SJSA1 (cell line): ENCODE measurements at places on chromosomes 12 and 14.

- DNase-seq: no peak
Observed at GRCh38 chr14:47191700-47192099, 483.7 kb downstream of the MDGA2 start.

DNA sequence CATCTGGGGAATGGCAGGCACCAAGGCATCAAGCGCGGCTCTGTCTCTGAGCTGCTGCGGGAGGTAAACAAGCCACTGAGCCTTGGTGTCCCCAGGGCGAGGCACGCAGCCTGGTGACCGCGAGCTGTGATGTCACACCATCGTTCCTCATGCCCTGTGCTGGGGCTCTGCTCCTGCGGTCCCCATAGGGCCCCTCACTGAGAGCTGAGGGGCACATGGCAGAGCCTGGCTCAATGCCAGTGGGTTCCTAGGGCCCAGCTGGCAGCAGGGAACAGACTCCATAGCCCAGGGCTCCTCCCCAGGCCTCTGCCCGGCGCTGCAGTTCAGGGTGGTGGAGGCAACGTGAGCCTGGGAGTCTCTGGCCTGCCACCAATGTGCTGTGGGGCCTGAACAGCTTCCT, 22.6 kb downstream of the CHGA start:
- DNase-seq: no peak

DNA sequence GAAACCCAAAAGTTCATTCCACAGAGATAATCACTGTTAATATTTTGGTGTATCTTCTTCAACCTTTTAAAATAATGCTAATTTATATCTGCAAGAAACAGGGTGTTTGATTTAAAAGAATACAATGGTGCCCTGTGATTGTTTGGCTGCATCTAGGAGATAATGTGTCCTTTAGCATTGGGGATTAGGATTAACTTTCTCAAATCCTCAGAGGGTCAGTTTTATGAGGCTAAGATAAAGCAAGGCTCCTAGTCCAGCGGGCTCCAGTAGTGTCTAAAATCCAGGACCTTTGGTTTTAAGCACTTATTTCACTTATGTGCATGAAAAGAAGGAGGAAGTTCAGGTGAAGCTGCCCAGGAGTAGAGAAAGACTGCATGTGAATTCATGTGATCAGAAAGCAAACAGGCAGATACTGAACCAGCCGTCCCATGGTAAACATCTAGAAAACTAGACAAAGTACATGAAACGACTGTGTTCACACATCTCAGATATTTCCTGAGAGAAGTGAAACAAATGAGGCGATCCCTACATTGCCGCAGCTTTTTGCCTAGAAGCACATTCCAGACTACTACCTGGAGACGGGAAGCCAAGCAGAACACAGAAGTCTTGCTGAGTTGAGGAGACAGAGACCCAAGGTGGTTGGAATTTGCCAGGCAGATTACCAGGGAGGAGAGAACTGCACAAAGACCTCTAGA, 129.1 kb upstream of the MAX start:
- DNase-seq: no peak

DNA sequence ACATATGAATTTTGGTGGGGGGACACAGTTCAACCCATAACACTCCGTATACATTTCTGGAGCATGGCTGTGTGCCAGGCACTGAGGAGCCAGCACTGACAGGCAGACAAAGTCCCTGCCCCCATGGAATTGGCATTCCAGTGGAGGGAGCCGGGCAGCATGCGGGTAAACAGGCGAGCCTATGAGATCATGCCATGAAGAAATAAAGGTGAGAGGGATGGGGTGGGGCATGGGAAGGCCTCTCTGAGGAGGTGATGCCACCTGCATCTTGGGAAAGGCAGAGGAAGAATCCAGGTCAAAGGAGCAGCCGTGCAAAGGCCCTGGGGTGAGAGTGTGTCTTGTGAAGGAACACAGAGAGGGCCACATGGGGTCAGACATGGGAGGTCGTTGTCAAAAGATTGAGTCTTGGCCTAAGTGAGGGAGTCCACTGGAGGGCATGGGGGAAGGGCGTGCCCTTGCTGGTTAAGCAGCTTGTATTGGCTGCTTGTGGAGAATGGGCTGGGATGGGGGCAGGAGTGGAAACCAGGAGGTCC, 3.6 kb downstream of the OTUB2 start:
- no peak for DNase-seq

GRCh38 chr14:89481196-89481595, 64.2 kb upstream of the FOXN3 start:
- DNase-seq: no peak

DNA sequence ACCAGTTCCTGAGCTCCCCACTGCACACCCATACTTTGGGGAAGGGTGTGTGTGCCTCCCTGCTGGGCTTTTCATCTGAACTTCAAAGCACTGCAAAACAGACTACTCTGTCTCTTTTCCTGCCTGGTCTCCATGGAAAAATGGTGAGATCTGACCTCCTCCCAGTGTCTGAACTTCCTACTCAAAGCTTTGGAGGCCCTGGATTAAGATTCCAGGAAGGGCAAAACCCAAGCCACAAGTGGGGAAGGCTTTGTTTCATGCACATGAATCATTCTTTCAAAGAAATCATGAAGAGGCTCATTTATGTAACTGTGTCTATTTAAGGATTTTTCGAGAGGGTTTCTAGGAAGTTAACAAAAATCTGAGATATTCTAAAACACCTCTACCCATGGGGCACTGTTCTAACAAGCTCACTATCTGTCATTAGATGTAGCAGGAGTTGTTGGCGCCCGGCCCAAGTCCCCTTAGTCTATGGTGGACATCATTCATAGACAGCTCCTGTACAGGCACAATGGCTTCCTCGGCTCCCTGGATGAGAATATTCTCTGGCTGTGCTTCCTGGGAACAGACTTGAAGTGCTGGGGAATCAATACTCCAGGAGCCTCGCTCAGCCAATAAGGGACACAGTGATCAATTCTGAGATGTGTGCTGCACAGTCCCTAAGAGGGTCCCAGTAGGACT, 224.0 kb downstream of the KTN1 start:
- DNase-seq: no peak

- DNase-seq: peak; percentile 37
Observed at GRCh38 chr14:58166005-58166983, 14.3 kb upstream of the ARMH4 start.

DNA sequence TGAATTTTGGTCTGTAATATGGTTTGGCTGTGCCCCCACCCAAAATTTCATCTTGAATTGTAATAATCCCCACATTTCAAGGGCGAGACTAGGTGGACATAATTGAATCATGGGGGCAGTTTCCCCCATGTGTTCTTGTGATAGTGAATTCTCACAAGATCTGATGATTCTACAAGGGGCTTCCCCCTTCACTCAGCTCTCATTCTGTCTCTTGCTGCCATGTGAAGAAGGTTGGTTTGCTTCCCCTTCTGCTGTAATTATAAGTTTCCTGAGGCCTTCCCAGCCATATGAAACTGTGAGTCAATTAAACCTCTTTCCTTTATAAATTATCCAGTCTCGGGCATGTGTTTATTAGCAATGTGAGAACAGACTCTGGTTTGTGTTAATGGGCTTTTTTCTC, 5.9 kb downstream of the LRRC9 start:
- DNase-seq: no peak

DNA sequence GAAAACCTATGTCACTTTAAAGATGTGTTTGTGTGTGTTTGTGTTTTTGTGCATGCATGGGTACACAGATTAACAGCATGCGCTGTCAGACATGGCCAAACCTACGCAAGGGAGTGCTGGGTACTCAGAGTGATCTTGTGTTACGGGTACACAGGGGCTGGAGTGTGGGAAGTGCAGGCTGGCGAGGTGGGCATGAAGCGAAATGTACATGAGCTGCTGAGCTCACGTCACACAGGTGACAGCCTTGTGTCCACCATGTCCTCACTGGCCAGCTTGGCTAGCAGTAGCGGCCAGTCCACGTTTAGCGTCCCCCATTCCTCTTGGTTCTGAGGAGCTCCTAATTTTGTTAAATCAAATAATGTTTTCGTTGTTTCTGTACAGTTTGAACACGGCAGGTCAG, 979.7 kb upstream of the TMEM132C start:
- DNase-seq: no peak

- DNase-seq: no peak
Observed at GRCh38 chr14:102315121-102315520, 4.4 kb upstream of the ZNF839 start.

GRCh38 chr12:82708061-82708879, 21.6 kb downstream of the TMTC2 start:
- DNase-seq: no peak

GRCh38 chr12:112331886-112332285, 50.3 kb downstream of the HECTD4 start:
- no peak for DNase-seq

DNA sequence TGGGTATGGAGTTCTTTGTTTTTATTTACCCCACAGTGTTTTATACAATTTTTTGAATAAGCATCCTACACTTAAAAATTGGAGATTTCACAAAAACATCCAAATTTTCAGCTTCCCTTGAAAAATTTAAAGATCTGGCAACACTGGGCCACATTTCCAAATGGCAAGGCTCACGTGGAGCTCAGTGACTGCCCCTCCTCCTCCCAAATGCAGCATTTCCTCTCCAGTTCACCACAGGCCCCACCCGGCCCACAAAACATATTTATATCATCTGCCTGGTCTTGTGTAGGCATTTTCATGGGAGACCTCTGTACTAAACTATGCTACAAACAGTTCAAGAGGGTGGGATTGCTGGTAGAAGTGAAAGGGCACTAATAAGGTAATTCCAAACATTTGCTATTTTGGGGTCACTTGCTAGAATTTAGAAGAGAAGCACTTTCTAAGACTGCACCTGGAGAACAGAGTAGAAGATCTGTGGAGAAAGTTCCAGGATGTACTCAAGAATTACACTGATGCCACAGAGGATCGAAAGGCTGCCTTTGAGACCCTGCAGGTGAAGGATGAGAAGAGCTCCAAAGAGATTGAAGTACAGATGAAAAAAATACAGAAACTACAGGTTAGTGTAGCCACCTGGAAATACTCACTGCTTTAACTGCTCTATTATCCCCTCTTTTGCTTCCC, 7.3 kb downstream of the FKBP11 start:
- no peak for DNase-seq

- DNase-seq: no peak
Observed at GRCh38 chr12:115528466-115528865, 749.0 kb downstream of the MED13L start.

GRCh38 chr14:78164226-78164853, 5.8 kb upstream of the NRXN3 start:
- no peak for DNase-seq
